Frontal cortex (tissue), 4 donors: ENCODE measurements at places on chromosomes 6 and 20.

DNA sequence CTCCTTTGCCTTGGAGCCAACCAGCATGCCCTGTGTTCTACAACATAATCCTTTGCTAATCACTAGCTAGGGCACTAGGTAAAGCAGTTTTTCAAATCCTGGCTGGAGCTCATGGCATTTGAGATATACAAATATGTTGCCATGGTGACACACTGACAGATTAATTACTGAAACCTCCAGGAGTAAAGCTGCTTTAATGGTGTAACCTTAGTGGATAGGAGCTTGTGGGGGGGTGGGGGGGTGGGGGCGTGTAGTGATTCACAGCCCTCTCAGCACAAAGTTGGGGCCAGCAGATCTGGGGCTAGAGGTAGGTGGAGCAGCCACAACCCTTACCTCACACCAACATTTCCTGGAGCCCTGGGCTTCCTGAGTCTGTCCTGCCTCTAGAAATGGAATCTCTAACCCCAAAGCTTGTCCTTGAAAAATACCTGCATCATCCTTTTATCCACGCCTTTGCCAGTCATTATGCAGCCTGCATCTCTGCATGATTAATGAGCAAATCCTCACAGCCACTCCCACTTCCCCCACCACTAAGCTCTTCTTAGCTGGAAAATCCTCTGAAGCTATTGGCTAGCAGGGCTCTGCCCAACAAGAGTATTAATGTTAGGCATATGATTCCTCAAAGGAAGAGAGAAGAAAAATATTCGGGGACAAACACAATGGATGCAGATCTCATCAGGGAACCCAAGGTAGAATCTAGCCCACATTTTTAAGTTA, 84.5 kb upstream of the PRND start:
- no peak for DNase-seq

DNA sequence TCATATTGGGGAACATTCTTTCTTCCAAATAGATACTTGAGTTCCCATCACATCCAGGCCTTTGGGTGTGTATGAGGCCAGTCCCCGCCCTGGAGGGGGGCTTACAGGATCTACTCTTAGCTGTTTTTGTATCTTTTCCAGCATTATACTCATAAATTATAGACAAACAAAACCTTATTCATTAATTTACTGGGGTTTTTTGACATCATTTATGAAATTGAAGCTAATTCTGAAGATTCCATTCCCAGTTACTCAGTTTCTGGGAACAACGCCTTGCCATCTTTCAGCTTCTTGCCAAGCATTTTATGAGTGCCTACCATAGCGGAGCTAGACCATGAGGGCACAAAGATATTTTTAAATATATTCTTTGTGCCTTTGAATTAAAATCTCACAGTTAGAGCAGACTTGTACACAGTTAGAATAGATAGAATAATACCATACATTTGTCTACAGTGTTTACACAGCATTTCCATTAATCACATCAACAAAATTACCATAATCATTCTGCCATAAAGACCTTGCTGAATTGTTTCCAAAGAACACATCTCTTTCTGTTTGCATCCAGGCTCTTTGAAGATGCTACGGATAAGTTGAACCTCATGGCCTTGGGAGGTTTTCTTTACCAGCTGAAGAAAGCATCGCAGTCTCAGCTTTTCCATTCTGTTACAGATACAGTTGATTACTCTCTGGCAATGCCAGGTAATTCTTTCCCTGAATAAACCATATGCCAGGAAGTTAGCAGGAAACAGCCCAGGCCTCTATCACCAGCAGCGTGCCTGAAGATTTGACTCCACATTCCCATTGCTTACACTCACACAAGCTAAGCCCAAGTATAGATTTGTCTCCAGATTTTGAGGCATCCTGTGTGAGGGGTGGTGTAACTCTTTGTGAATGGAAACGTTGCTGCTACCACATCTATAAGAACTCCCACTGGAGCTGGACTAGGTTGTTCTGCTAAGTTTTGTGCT, 75.4 kb upstream of the PBOV1 start:
- DNase-seq = no peak

GRCh38 chr6:144149894-144150709, at the start of gene STX11:
TSS of gene STX11 (plus strand) at chr6:144150517. CDS start at chr6:144186628, 36,111 bp downstream.
- peak; percentile 79 for DNase-seq

DNA sequence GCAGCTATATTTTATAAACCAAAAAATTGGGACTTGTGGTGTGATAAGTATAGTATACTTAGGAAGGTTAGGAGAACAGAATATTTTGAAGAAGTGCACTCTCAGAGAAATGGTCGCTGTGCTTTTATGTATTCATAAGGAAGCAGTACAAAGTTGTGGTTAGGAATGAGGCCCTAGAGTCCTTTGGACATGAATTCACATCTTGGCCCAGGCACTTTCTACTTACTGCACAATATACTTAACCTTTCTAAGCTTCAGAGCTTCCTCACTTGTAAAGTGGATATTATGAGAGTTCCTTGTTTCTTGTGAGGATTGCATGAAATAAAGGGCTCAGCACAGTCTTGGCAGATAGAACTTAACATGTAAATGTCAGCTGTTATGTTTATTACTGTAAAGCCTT, 21.0 kb upstream of the SERINC3 start:
- no peak for DNase-seq

DNA sequence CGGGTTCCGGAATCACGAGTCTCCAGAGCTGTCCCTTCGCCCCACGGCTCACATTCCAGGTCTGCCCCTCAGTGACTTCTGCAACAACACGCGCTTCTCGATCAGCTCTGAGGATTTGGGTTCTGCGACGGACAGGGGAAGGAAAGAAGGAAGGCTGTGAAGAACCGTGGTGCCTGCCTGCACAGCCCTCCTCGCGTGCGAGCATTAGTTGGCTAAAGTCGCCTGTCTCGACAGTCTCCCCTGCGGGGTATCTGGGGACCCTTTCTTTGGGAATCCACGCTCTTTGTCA, 23.1 kb downstream of the VPS52 start:
- DNase-seq = no peak

GRCh38 chr6:108944707-108945680, 96.8 kb downstream of the ARMC2 start:
- no peak for DNase-seq

DNA sequence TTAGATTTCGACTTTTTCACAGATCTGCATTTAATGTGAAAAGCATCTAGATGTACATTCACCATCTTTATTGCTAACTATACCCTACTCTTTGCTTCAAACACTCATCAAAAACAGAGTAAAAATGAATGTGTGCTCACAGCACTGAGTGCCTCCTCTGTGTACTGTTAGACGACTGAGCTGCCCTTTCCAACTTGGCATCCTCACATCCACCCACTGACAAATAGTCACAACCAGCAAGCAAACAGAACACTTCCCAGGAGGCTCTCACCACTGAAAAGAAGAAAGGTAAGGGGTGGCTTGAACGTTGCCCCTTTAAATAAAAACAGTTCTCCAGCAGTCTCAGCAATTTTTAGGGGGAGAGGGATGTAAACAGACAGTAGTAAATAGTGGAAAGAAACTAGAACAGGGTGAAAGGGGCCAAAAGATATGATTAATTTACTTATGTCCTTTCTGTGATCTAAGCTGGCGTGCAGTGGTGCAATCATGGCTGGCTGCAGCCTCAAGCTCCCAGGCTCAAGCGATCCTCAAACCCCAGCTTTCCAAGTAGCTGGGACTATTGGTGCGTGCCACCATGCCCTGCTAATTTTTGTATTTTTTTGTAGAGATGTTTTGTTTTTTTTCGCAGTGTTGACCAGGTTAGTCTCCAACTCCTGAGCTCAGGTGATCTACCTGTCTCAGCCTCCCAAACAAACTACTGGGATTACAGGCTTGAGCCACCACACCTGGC, 48.7 kb downstream of the IPCEF1 start:
- no peak for DNase-seq

DNA sequence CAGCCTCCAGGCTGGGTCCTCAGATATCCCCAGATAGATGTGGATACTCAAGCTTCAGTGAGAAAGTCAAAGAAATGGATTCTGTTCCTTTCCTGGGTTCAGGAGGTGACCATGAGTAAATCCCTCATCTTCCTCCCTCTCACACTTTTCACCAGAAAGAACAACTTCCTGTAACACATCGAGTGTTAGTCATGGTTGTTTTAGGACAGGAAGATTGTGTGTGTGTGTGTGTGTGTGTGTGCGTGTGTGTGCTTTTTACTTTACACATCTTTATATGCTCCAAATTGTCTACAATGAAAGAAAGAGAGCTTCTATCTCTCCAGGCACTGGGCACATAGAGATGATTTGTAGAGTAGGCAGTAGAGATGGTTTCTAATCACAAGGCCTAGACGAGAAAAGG, 139.9 kb downstream of the TBXT start:
- DNase-seq = no peak

GRCh38 chr6:9851541-9852380, 563.1 kb downstream of the TFAP2A start:
- DNase-seq = no peak

GRCh38 chr20:44095831-44096230, 91.2 kb downstream of the JPH2 start:
- DNase-seq = no peak
